ENCODE measurements at places on chromosomes 4 and X. TPM values are rescaled to one million over a fixed set of nuclear protein-coding genes. Genes with fewer than 3 reads are reported as not detected.
A peak's percentile ranks its signal among the peaks of the same experiment; 100 is the strongest.

IL21 gene
- not detected for total RNA-seq

SMARCA5 gene
- 29.1 TPM for total RNA-seq

FHDC1 gene
- total RNA-seq: 14.9 TPM

GPC4 gene
- total RNA-seq: 15.3 TPM

DUX4 gene
- total RNA-seq: not detected

P2RY8 gene
- 0.43 TPM for total RNA-seq

NPY2R gene
- total RNA-seq: 1.6 TPM

DNA sequence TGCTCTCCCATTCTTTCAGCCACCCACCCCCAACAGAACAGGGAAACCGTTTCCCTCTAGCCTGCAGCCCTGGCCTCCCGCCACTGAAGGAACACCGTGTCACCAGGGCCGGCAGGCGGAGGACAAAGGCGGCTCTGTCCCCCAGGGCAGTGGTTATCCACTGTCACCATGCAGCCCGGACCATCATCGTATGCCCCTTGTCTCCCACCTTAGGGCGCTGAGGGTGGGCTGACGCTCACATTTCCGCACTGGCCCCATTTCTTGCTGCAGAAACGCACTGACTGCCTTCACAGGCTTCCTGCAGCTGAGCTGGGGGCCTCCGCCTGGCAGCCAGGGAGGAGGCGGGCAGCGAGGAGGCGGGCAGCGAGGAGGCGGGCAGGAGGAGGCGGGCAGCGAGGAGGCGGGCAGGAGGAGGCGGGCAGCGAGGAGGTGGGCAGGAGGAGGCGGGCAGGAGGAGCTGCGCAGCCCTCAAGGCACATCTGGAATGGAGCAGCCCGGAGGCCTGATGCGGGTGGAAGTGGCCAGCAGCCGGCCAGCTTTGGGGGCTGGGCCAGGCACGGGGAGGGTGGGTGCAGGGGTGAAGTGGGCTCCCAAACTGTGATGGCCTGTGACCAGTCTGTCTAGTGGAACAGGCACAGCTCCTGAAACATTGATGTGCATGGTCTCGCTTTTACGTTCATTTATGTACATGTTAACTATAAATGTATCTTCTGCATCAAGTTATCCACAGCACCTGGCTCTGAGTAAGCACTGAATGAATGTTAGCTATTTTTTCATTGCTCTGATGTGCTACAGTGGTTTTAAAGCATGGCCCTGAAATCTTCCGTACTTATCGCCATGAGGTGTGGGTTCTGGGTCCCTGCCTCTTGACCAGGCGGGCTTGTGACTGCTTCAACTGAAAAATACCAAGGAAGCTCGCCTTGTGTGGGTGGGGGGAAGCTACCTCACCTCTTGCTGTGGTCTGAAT lies 20.6 kb upstream of the KIAA0232 start:
- DNase-seq: no peak

- peak; percentile 53 for DNase-seq
These were observed 1.2 kb downstream of the SH3D19 start for GRCh38 chr4:151324124-151324751.

DNA sequence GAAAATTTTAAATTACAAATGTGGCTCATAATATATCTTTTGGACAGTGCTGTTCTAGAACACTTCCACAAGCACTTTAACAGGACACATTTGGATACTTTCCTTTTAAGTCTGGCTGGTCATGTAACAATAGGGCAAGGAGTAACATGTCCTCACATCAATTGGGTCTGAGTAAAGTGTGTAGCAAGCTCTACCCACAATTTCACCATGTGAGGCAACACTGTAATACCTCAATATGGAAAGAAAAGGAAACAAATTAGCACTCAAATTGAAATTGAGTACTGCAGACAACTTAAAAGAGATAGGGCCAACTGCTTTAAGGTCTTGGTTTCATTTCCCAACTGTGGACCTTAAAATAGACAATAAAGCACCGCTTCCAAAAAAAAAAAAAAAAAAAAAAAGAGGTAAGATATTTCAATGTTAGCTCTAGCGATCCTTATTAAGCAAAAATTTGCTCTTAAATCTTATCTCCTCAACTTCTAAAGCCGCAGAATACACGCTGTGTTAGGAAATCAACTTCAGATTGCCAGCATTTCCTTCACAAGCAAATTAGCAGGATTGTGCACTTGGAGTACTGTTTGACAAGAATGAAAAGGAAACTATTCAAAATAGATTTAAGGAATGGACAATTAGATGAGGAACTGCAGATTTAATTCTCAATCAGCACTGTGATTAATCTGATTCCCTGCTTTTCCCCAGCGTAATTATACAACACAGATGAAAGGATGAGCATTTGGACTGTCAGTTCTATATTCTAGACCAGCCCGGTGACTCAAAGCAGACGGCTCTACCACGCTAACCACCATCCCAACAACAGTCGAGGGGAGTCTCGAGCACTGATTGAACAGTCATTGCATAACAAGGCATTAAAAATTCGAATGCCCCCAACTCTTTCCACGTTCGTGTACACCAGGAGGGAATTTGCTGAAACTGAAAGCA lies 1.6 kb downstream of the CASK start:
- no peak for DNase-seq

- no peak for DNase-seq
These were observed 49.4 kb downstream of the RTL9 start for GRCh38 chrX:110407910-110408545.

GRCh38 chrX:44903107-44903506 lies 30.1 kb downstream of the KDM6A start:
- no peak for DNase-seq

DNA sequence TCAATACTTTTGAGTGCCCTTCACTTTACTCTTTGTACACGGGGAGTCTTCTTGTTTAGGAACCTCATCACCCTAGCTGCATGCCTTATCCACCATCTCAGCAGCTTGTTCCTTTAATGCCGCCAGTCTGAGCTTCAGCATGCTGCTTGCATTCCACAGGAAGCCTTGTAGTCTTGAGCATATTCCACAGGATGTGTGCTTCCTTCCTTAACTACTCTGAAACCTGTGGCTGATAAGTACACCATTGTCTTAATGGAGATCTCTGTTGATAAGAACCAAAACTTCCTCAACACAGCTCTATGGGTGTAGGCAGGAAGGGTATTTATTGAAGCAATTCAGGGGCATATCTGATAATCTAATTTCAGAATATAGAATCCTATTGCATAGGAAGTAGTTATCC lies 24.4 kb upstream of the CCNI start:
- DNase-seq: no peak

GRCh38 chr4:2607822-2608221 lies 71.4 kb downstream of the FAM193A start:
- no peak for DNase-seq

DNA sequence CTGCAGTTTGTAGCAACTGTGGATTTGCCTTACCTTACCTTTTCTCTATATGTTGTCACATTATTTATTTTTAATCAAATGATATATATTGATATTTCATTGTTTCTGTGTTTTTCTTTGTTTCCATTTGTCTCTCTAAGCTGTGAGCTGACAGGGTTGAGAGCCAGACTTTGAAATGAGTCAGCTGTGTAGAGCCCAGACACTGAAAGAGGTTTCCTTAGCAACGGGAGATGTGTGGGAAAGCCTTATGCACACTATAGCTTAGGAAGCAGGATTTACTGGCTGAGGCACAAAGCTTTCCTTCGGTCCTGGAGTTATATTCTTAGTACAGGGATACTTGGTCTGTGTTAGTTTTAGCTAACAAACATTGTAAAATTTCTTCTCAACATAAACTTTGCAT lies 192.2 kb downstream of the FGF13 start:
- DNase-seq: no peak

DNA sequence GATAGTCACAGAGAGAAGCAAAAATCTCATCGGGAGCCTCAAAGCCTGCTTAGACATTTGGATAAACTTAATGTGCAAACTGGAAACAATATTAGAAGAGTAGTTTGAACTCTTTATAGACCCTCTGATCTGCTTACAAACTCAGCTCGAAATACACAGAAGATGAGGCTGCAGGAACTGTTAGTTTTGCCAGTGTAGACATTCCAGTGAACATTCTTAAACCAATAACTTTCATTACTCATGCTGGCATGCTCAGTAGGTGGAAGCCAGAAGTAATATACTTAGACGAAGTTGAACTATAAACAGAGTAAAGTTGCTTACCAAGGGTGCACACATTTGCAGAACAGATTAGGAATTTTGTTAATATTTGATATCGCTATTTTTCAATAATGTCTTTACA lies 303.5 kb downstream of the ANKRD50 start:
- DNase-seq: no peak

DNA sequence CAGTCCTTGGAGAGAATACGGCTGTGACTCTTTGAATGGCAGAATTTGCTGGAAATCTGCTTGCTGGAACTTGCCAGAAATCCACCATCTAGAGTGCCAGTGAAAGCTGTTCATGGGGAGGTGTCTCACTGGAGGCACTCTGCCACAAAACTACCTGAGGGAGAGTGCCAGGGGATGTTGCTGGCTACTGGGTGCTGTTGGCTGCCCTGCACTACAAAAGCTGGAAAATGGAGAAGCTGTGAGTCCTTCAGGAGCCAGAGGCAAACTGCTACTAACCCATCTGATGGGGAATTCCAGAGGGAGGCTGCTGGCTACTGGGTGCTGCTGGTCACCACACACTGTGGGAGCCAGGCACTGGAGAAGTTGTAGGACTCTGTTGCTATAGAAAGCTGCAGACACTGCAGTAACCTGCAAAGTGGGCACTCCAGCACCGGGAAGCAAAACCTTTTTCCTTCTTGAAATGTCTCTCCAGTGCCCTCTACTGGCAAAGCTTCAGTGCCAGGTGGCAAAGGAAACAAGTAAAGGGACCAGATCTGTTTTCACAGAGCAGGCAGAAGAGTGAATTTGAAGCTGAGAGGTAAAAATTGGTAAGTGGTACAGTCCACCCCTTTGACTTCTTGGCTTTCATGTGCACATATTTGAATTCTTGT lies 47.8 kb upstream of the HSD17B10 start:
- peak; percentile 36 for DNase-seq

DNA sequence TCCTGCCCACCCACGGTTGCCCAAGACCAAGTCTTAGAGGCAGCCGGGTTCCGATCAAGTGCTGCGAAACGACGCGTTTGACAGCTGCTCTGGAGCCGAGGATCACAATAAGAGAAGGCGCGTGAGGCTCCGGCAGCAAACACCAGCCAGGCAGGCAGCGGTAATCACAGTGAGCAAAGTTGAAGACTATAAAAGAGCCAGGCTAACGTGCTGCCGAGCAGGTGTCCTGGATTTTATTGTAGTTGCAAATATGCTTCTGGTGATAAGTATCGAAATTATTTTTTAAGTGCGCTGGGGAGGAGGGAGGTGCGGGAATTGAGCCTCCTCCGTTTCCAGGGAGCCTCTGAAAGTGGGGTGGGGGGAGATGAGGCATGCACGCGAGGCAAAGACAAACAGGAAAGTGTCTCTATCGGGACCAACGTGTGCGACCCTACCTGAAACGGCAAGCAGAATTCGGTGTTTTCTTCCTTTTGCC lies 590 bp downstream of the GABRA2 start:
- DNase-seq: peak; percentile 52

DNA sequence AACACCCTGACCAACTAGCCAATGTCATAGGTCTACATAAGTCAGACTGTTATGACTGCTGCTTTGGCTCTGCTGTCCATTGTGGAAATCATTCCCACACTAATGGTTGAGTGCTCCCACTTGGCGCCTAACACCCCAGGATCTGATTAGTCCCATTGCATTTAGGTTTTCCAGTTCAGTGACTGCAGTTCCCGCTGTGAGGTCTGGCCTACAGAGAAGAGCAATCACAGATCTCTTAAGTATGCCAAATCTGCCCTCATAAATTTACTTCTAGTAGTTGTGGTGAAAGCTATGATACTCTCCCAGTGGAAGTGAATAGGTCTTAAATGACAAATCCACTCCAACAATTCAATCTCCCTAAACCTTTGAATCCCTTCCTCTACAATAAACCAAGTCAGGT lies 77.3 kb upstream of the IL2 start:
- no peak for DNase-seq

DNA sequence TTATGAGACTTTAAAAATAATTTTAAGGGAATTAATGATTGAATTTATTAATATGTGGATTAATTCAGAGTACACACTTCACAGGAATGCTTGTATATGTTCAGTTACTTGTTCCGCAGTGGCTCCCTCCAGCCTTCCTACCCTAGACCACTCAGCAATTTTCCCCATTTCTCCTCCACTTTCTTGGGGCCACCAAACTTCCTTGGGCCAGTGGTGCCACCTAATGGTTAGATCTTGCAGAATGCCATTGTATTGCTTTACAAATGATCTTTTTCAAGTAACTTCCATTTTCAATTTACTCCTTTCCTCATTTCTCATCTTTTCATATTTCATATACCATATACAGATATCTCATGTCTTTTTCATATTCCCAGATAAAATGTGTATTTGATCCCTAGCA lies 3.6 kb upstream of the RNF175 start:
- no peak for DNase-seq

DNA sequence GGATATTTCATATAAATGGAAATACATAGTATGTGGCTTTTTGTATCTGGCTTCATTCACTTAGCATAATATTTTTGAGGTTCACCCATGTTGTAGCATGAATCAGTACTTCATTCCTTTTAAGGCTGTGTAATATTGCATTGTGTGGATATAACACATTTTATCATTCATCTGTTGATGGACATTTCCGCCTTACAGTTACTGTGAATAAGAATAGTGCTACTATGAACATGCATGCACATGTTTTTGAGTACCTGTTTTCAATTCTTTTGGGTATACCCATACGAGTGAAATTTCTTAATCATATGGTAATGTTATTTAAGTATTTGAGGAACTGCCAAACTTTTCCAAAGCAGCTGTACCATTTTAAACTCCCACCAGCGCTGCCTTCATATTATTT lies 539.6 kb upstream of the DIPK2B start:
- DNase-seq: no peak

- DNase-seq: no peak
These were observed 101.2 kb upstream of the KIT start for GRCh38 chr4:54556587-54556986.

DNA sequence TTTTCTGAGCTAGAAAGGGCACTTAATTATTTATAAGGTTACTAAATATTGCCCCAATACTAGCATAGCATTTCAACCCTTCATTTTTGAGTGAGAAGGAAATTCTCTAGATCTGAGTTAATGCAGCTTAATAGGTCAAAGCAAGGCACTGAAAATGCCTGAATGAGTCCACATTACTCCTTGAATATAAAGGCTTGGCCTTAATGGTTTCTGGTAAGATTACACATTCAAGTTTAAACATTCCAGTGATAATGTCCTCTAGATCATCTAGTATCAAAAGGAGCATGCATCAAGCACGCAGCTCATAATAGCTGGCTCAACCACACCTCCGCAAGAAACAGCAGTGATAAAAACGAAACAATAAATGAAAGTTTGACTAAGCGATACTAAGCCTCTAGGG lies 87.5 kb downstream of the SPANXN3 start:
- DNase-seq: no peak

- DNase-seq: no peak
These were observed 1088.0 kb upstream of the PCDH7 start for GRCh38 chr4:29632199-29632598.

DNA sequence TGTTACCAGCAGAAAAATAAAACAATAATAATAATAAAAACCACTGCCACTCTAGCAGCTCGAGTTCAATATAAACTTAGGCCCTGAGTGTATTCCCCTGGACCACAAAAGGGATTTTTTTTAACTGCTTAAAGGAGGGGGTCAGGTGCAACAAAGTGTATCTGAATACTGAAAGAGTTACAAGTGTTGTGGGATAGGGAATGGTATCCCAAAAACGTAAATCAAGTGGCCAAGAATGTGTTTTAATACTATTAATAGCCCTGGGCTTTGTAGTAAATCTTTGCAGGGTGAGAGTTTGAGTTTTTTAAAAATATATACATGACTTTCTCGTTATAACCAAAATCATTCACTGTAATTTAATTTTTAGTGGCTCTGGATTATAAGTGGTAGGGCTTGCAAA lies 860.1 kb upstream of the INTU start:
- no peak for DNase-seq

- no peak for DNase-seq
These were observed 2.0 kb upstream of the PDK3 start for GRCh38 chrX:24463077-24463476.
